Colonic mucosa (tissue), 4 donors: ENCODE measurements at places on chromosomes 3 and 15. TPM values are rescaled to one million over a fixed set of nuclear protein-coding genes. Genes with fewer than 3 reads are reported as not detected.

Gene NR2E3
- total RNA-seq = 0.64 TPM

Gene CKMT1A
- 184 TPM for total RNA-seq

Gene ZNF385D
- 2.6 TPM for total RNA-seq

GRCh38 chr3:992871-993270 lies 100.0 kb upstream of the CNTN6 start:
- H3K27ac ChIP-seq = no peak overlapping the region
- no peaks in the 10 kb centered on the region for H3K4me1 ChIP-seq
- no peak for DNase-seq
- H3K4me3 ChIP-seq = no peak overlapping the region
- H3K27me3 ChIP-seq = no peaks in the 10 kb centered on the region

- no peaks in the 10 kb centered on the region for H3K27me3 ChIP-seq
- no peak for DNase-seq
- no peak overlapping the region for H3K4me3 ChIP-seq
- no peaks in the 10 kb centered on the region for H3K4me1 ChIP-seq
Observed at GRCh38 chr3:181017690-181018089, 28.2 kb upstream of the DNAJC19 start.

GRCh38 chr3:50444213-50444612 lies 59.2 kb downstream of the CACNA2D2 start:
- no peak for DNase-seq
- H3K36me3 ChIP-seq = no peaks in the 10 kb centered on the region
- H3K4me1 ChIP-seq = no peaks in the 10 kb centered on the region
- no peaks in the 10 kb centered on the region for H3K27me3 ChIP-seq
- no peak overlapping the region for H3K27ac ChIP-seq
- no peak overlapping the region for H3K4me3 ChIP-seq

DNA sequence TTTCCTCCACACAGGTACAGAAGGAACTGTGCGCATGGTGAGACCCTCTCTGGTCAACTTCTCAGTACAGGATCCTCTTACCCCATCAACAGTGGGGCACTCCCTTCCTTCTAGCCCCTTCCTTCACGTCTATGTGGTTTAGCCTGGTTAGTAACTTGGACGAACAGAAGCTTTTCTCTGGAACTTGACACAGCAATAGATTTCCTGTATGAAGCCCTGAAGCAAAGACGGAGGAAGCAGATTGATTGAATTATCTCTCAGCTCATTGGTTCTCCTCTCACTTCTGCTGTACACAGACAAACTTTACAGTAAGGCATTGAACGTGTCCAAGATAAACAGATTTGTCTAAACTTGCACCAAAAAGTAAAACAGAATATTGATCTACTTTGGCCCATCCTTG lies at the start of gene CD200R1:
Gene CD200R1, minus strand, starts transcription at position 210 of the 400 bp plus-strand sequence. CDS start 246 bp downstream, outside the sequence.
- peak within 1 kb of the TSS; percentile 39 for H3K27ac ChIP-seq
- no peaks in the 10 kb centered on the region for H3K4me1 ChIP-seq
- peak within 1 kb of the TSS; percentile 1 for H3K4me3 ChIP-seq
- no peaks in the 10 kb centered on the region for H3K27me3 ChIP-seq

DNA sequence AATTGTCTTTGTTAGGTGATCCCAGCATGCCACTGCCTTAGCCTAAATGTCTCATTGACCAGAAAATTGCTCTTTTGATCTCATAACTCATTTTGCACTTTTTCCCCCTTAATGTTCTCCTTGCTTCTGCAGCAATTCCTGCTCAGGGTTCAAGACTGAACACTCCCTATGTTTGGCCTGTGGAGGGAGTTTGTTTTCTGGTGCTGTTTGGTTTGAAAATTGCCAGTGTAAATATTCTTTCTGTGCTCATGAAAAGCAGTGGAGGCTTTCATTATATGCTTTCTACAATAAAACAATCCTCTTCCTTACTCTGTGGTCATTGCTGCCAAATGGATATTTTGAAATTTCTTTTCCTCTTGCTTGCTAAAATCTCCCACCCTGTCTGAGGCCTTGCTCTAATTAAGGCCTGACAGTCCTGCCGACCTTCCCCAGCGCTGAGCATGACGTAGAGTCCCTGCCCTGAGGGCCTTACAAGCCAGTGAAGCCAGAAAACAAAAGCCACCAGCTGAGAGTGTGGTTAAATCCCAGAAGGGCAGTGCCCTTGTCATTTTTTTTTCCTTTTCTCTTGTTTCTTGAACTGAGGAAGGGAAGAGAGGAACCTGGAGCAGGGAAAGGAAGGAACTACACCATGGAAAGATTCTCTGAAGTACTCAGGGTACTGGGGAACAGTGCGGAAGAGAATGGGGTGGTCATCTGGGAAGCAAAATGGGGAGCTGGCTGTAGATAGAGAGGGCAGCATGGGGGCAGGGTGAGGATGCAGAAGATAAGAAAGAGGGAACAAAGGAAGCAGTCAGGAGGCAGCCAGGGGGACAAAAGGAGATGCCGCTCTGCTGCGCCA lies 24.8 kb downstream of the ZBTB38 start:
- H3K4me1 ChIP-seq = peaks cover 7% of the 10 kb centered on the region
- DNase-seq = peak; percentile 17
- H3K27ac ChIP-seq = no peak overlapping the region
- no peaks in the 10 kb centered on the region for H3K27me3 ChIP-seq

DNA sequence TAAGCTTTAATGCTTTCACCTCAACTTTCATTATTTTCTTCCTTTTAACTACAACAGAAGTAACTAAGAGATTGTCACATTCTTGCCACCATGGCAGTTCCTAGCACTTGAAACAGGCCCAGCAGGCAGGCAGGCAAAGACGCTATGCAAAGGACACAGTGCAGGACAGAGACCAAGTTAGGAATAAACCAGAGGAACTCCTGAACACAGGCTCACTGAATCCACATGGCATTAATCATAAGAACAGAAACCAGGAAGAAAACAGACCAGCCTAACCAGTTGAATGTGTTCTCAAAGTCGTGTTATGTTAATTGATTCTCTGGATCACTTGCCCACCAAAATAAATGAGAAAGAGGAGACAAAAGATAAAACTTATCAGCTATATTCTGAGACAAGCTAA lies 397.6 kb downstream of the TBL1XR1 start:
- no peaks in the 10 kb centered on the region for H3K36me3 ChIP-seq
- H3K4me3 ChIP-seq = no peak overlapping the region
- H3K4me1 ChIP-seq = no peaks in the 10 kb centered on the region
- no peaks in the 10 kb centered on the region for H3K27me3 ChIP-seq
- no peak for DNase-seq

DNA sequence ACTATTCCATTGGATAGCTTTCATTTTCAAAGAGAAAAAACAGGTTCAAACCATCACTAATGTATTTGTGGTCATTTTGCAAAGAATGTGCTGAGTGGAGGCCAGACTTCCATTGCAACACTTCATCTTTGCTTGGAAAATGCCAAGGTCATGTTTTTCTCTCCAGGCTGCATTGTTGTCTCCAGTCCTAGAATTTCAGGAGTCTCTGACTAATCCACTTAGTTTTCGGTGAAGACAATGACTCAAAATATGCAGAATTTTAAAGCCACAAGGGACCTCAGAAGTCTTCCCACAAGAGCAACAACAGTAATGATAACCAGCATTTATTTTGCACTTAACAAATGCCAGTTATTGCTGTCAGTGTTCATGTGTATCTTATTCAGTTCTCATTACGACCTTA lies 277.0 kb downstream of the RYR3 start:
- DNase-seq = no peak
- no peaks in the 10 kb centered on the region for H3K27me3 ChIP-seq
- H3K27ac ChIP-seq = no peak overlapping the region
- H3K36me3 ChIP-seq = no peaks in the 10 kb centered on the region
- no peak overlapping the region for H3K4me3 ChIP-seq

DNA sequence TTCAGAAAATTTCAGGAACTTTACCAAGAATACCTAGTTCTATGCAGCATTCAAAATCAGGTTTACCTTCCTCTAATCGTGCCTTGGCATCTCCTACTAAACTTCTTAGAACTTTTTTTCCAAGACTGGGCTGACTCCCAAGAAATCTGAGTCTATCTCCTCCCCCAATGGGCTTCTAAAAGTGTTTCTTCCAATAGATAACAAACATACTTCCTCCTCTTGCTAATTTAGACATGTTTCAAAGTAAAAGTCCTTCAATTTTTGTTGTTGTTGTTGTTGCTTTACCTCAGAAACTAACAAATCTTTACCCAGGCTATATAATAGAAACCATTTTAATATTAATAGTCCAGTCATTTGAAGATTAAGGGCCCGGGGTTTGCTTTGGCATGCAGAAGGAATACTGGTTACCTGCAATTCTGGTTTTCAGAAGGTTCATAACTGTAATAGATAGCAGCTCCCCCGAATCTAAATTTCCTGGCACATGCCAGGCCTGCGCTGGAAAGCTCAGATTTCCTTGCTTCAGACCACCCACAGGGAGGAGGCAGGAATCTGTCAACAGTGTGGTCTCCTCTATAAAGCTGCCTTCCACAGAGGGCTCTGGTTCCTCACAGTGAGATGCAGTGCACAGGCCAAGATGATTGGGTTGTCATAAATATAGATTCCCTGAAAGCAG lies 188.7 kb downstream of the THRB start:
- H3K4me1 ChIP-seq = no peaks in the 10 kb centered on the region
- DNase-seq = no peak
- H3K27ac ChIP-seq = no peak overlapping the region
- no peaks in the 10 kb centered on the region for H3K27me3 ChIP-seq
- H3K4me3 ChIP-seq = no peak overlapping the region
